GM23338 (cell line): ENCODE measurements at places on chromosomes 7 and 10.

DNA sequence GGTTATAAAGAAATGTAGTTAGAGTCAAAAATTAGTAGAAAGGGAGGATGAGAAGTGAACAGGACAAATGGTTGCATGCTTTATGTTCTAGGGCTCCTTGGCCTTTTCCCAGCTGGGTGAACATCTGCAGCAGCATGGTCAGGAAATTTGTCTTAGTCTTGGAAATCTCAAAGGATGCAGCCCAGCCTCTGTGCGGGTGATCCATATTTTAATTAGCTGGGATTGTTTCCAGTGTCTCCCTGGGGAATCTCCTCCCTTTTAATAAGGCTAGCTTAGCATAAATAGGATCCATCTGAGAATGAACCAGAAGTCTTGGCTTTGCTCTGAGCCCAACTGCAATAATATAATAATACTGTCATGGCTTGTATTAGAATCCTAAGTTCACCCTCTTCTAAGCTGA is 198.3 kb downstream of the PRKG1 start:
- H3K4me3 ChIP-seq = no peak overlapping the region
- no peaks in the 10 kb centered on the region for H3K36me3 ChIP-seq
- no peak overlapping the region for H3K27ac ChIP-seq
- H3K27me3 ChIP-seq = no peaks in the 10 kb centered on the region

- DNase-seq = peak; percentile 34
- no peaks in the 10 kb centered on the region for H3K36me3 ChIP-seq
- H3K27me3 ChIP-seq = no peaks in the 10 kb centered on the region
- no peak overlapping the region for H3K4me3 ChIP-seq
Observed at GRCh38 chr10:66378117-66378876, 547.5 kb upstream of the LRRTM3 start.

DNA sequence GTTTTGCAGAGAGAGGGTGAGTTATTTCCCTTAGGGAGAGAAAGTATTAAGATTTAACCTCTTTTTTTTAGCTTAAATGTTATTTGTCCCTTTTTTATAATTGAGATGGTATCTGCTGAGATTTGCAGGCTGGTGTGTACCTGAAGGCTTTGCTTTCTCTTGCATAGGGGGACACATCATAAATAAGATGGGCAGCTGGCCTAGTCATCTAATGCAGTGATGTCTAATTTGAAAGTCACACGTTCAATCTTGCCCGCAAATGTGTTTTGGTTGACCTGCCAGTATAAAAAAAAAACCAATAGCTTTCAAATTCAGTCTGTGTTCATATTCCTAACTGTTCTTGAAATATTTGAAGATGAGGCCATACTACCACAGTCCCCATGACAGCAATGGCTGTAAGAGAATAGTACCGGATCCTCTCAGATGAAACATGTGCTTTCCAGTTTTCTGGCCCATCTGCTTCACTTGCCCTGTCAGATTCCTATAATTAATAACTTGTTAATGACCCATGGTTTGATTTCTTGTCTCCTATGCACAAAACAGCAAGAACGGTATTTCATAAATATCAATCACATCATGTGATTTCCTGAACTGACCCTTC is 914.2 kb downstream of the IPMK start:
- H3K27ac ChIP-seq = no peak overlapping the region
- H3K27me3 ChIP-seq = no peaks in the 10 kb centered on the region
- H3K36me3 ChIP-seq = no peaks in the 10 kb centered on the region

DNA sequence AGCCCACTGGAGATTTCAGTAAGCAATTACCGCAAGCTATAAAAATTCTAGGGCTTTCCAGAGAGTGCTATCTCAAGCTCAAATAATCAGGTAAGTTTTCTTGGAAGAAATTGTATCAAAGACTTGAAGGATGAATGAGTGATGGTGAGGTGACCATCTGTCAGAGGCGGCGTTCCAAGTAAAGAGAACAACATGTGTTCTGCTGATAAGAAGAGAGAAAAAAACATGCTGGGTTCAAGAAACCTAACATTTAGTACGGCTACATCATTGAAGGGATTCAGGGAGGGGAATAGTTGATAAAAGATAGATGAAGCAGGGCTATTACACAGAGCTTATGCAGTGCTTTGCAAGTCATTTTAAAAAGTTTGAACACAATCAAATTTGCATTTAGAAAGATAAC is 100.7 kb downstream of the GNAI1 start:
- H3K36me3 ChIP-seq = no peaks in the 10 kb centered on the region
- DNase-seq = no peak
- H3K27me3 ChIP-seq = no peaks in the 10 kb centered on the region

DNA sequence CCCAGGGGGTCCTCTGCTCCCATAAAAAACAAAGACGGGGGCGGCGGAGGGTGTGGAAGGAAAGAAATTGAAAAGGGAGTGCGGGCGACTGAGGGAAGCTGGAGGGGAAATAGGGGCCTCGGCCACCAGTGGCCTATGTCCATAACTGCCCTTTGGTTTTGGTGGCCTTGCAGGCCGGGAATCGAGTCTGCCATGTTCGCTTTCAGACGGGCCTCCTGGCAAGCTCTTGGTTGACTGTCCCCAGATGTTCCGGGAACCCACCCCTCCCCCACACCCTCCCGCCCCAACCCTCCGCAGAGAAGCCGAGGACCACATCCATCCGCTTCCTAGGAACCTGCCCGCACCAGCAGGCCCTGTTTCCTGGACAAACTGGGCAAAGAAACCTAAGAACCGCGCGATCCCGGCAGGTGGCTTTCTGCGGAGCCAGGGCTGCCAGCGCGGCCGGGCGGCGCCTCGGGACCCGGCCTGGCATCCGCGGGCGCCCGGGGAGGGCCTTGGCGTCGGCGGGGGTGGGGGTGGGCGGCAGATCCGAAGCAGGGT is 20.0 kb upstream of the GATA3 start:
- peaks cover 93% of the 10 kb centered on the region for H3K27me3 ChIP-seq
- DNase-seq = peak; percentile 60
- peak overlapping the region; percentile 60 for H3K4me3 ChIP-seq
- H3K4me1 ChIP-seq = peaks cover 39% of the 10 kb centered on the region
- no peak overlapping the region for H3K27ac ChIP-seq

GRCh38 chr10:91635401-91636400 is 2.8 kb upstream of the PPP1R3C start:
- H3K27me3 ChIP-seq = peaks cover 30% of the 10 kb centered on the region
- H3K36me3 ChIP-seq = no peaks in the 10 kb centered on the region
- peak; percentile 91 for DNase-seq
- H3K4me3 ChIP-seq = no peak overlapping the region
- H3K4me1 ChIP-seq = peaks cover 6% of the 10 kb centered on the region
- H3K27ac ChIP-seq = no peak overlapping the region

- no peak for DNase-seq
- no peak overlapping the region for H3K27ac ChIP-seq
- no peak overlapping the region for H3K4me3 ChIP-seq
- peaks cover 18% of the 10 kb centered on the region; the same call in 1 of the 2 replicates for H3K4me1 ChIP-seq
- no peaks in the 10 kb centered on the region for H3K36me3 ChIP-seq
Observed at GRCh38 chr10:118027397-118027796, 19.3 kb downstream of the RAB11FIP2 start.

GRCh38 chr10:51501396-51501795 is 198.0 kb downstream of the CSTF2T start:
- H3K4me3 ChIP-seq = no peak overlapping the region
- H3K27me3 ChIP-seq = no peaks in the 10 kb centered on the region
- peaks cover 4% of the 10 kb centered on the region; the same call in 1 of the 2 replicates for H3K4me1 ChIP-seq
- H3K36me3 ChIP-seq = no peaks in the 10 kb centered on the region
- DNase-seq = no peak

DNA sequence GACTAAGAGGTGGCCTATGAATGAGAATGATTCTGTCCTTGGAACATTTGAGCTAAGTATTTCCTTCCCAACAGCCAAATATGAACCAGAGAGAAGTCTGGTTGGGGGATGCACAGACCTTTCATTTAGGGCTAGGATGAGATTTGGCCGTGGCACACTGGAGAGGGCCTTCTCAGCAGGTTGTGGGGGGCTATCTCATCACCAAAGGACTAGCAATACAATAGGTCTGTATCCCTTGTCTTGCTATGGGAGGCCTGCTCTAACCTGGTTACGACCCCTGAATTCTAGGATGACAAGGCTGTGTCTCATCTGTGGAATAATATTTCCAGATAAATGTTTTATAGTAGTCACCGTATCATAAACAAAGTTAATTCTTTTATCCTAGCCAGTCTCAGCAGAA is 133.0 kb downstream of the CHRM2 start:
- no peaks in the 10 kb centered on the region for H3K36me3 ChIP-seq
- no peak for DNase-seq
- H3K4me3 ChIP-seq = no peak overlapping the region
- no peaks in the 10 kb centered on the region for H3K27me3 ChIP-seq

GRCh38 chr10:79380125-79380945 is 33.1 kb downstream of the PPIF start:
- H3K4me3 ChIP-seq = no peak overlapping the region
- H3K27me3 ChIP-seq = no peaks in the 10 kb centered on the region
- H3K36me3 ChIP-seq = no peaks in the 10 kb centered on the region
- no peaks in the 10 kb centered on the region for H3K4me1 ChIP-seq
- H3K27ac ChIP-seq = no peak overlapping the region

GRCh38 chr7:157009778-157010587 is 480 bp downstream of the MNX1 start:
- peak; percentile 46 for DNase-seq
- H3K27me3 ChIP-seq = peaks cover 97% of the 10 kb centered on the region
- H3K4me1 ChIP-seq = peaks cover 59% of the 10 kb centered on the region
- peak overlapping the region; percentile 60 for H3K4me3 ChIP-seq

DNA sequence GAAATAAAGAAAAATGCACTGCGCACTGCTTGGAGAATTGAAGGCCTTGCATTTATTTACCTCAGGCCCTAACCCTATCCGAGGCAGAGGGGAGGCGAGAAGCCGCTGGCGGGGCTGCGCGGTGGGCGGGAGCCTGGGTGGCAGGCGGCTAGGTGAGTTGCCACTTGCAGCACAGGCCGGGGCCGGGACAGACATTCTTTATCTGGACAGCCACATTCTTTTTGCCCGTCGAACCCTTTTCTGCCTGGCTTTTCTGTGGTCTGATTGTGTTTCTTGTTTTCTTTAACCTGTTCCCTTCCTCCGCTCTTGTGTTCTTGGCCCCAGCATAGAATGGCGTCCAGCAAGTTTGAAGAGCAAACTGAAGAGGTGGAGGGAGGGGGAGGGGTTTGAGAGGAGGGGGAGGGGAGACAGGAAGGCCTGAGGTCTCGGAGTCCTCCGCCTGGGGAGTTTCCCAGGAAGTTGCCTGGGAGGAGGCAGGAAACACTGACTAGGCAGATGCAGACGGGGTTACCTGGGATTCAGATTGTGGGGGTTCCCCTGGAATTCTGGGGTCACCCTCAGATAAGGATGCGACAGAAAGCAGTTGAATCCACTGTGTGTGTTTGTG is 5.1 kb downstream of the SHH start:
- peak; percentile 77 for DNase-seq
- H3K36me3 ChIP-seq = no peaks in the 10 kb centered on the region
- peaks cover 100% of the 10 kb centered on the region for H3K27me3 ChIP-seq
- H3K4me3 ChIP-seq = peak overlapping the region; percentile 55
- H3K4me1 ChIP-seq = peaks cover 47% of the 10 kb centered on the region
- H3K27ac ChIP-seq = no peak overlapping the region

DNA sequence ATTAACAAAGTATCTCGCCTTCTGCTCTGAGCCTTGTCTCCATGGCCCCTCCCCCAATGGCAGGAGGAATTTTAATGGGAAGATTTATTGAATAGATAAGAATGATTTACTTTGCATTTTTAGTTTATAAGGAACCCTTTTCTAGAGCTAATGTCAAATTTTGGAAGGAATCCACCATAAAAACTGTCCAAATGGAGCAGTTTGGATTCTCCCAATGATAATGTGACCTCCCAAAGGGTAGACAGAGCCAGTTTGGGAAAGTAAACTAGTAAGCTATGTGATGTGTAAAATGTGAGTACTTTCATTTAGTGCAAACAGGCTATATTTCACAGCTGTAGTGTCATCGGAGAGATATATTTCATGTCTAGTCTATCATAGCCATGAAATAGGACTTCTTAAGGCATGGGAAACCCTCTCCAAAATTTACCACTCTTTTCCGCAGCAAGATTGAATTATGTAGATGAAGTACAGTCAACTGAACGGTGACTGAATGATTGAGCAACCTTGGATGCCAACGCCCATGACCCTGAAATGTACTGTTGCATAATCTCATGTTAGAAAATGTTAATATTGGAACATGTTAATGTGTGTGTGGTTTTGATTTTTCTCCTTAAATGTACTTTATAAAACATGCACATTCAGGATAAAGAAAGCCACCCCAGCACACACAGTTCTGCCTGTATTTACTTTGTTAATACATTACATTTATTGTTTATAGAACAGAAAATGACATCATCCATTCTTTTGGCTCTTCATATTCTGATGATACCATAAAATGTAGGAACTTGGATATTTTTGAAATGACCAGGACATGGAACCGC is 140.6 kb downstream of the NRP1 start:
- no peaks in the 10 kb centered on the region for H3K36me3 ChIP-seq
- H3K27me3 ChIP-seq = no peaks in the 10 kb centered on the region
- H3K4me3 ChIP-seq = no peak overlapping the region

GRCh38 chr7:29488203-29488970 is 75.2 kb upstream of the PRR15 start:
- H3K27ac ChIP-seq = no peak overlapping the region
- peaks cover 7% of the 10 kb centered on the region; the same call in 1 of the 2 replicates for H3K4me1 ChIP-seq
- no peaks in the 10 kb centered on the region for H3K27me3 ChIP-seq
- H3K36me3 ChIP-seq = no peaks in the 10 kb centered on the region
- H3K4me3 ChIP-seq = no peak overlapping the region

DNA sequence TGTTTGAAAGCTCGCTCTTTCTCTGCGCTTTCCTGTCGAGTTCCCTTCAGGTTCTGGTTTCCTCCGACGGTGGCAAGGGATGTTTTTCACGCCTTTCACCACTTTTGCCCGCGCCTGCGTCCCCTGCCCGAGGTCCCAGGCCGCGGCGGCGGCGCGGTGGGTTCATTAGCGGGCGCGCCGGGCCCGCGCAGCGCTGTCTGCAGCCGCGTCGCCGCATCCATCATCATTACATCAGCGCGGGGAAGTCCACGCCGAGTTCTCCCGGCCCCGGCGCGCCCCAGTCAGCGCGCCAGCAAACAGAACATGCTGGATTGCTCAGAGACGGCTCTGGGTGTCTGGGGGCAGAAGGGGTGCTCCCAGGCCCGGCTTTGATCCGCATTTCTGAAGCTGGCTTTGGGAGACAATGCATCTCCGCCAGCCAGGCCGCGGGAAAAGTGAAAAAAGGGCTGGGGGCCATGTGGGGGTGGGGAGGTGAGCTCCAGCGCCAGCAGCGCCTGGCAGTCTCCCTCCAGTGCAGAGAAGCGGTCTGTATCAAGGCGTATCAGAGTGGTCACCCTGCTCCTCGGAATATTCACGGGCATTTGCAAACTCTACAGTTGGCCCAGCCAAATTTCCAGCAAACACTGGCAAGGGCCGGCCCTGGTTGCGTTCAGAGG is 8.9 kb downstream of the GLI3 start:
- no peaks in the 10 kb centered on the region for H3K27me3 ChIP-seq
- peak overlapping the region; percentile 57 for H3K4me3 ChIP-seq
- peak; percentile 72 for DNase-seq
- peaks cover 84% of the 10 kb centered on the region for H3K4me1 ChIP-seq
- H3K36me3 ChIP-seq = no peaks in the 10 kb centered on the region

DNA sequence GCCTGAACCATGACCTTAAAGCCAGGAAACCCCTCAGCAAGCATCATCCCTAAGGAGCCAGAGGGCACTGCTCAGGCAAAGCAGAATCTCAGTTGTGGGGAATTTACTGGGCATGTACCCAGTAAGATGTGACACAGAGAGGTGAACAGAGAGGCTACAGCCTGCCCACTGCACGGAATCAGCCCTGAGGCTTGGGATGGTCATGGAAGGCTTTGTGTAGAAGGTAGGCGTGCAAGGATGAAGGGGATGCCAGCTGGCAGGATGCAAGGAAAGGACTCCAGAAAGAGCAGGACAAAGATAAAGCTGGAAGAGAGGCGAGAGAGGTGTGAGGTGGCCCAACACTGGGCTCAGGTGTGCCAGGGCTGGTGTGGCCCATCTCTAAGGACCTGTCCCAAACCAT is 2.4 kb upstream of the AIFM2 start:
- H3K4me1 ChIP-seq = peaks cover 5% of the 10 kb centered on the region; the same call in 1 of the 2 replicates
- no peak for DNase-seq
- peaks cover 32% of the 10 kb centered on the region; the same call in 1 of the 2 replicates for H3K27me3 ChIP-seq
- no peak overlapping the region for H3K4me3 ChIP-seq
- no peak overlapping the region for H3K27ac ChIP-seq
- H3K36me3 ChIP-seq = no peaks in the 10 kb centered on the region
